Naive thymus-derived CD8-positive, alpha-beta T cell (primary cell): ENCODE measurements at places on chromosomes 3 and 15.

- no peak for DNase-seq
Measured at GRCh38 chr15:46496491-46497115, 861.8 kb downstream of the SQOR start.

DNA sequence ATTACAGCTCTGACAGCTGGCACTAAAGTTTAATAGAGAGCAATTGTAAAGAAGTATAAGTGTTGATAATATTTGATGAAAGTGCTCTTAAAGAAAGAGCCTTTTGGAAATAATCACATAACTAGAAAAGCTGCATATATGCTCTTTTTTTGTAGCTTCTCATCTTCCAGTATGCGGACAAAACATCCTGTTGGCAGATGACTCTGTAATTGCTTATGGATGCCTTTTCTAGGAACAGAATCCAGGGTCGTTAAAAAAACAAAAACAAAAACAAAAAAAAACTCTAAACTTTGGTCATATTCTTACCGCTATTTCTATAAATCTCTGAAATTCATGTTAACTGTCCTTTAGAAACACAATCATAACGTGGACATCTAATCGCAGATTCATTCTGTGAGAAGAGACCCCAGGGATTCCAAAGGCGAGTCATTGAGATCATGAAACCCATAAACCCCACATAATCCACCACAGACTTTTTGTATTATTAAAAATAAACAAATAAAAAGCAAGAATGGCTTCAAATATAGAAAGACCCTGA is 109.8 kb downstream of the EPHA3 start:
- DNase-seq: no peak

GRCh38 chr15:35783203-35783602 is 237.2 kb upstream of the DPH6 start:
- DNase-seq: no peak

DNA sequence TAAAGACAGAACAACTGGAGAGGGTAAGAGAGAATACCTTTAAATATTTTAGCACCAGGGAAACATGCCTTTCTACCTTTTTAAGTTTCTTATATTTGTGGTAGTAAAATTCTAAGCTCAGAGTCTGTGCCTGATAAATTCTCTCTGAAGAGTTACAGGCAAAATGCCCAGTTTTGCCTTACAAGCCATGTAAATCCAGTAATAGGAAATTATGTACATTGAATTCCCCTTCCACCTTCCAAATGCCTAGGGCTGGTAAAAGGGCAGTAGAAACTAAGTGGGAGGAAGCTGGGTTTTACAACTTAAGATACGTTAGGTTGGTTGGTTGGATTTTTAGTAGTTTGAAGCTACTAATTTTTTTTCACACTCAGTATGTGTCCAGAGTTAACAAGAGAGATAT is 43.1 kb upstream of the TP63 start:
- no peak for DNase-seq

DNA sequence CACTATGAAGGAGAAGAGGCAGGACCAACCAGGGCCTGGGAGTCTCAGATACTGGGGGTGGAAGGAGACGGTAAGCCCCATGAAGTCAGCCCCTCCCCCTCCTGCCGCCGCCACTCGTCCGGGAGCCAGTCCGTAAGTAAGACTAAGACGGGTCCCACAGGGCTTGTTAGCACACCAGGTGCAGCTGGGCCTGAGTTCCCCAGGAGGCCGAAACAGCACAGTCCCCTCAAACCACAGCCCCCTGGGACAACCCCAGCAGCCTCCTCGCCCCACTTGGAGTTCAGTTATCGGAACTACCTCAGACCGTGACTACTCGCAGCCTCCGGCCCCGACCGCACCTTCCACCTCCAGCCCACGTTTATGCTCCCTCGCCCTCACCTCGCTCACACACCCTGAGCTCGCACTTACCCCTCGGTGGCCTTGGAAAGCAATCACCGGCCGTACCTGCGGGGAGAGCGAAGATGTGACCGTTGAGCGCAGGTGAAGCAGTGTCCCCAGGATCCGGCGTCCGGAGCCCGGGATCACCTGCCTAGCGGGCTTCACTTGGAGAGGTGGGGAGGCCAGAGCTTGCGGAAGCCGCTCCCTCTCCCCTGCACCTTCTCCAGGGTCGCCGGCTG is 557 bp downstream of the ELL3 start:
- peak; percentile 15 for DNase-seq

DNA sequence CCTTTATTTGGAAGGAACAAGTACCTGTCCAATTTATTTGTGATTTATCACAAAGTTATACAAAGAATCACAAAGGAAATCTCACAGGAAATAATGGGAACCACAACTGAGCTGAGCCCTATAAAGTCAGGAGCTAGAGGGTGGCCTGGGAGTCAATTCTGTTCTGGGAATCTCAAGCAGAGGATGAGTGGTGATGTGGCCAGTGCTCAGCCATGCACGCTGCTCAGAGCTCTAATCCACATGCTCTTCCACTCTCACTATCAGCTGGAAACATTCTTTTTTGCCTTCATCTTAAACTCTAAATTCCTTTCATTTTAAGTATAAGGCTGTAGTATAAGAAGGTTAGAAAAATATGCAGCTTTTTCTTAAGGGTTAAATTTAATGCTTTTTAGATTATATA is 36.6 kb downstream of the UACA start:
- no peak for DNase-seq

DNA sequence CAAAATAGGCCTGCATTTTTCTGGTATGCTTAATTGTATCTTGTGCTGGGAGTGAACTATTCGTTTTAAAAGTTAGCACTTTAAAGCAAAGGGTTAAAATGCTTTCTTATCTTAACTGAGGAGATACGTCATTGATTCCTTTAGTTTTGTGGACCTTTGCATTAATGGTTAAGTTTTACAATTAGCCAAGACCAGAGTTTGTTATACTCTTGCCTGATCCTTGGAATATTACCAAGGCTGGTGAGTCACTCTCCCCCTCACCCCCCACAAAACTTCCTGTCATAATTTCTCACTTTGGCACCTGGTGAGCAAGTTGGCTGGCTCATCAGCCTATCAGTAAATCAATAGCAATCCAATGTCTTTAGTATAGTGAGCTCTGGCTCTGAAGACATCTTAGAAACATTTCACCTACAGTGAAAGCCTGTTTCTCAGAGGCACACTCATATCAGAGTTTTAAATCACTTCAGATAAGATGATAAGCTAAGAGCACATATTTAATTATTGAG is 26.7 kb downstream of the SLC2A2 start:
- DNase-seq: no peak

- no peak for DNase-seq
Measured at GRCh38 chr3:126755866-126756265, 51.8 kb downstream of the CHCHD6 start.

GRCh38 chr15:73983211-73983727 is 8.8 kb downstream of the STOML1 start:
- no peak for DNase-seq

GRCh38 chr3:138800248-138800647 is 34.5 kb downstream of the PIK3CB start:
- DNase-seq: no peak

- no peak for DNase-seq
Measured at GRCh38 chr3:65371053-65371452, 667.7 kb downstream of the MAGI1 start.

DNA sequence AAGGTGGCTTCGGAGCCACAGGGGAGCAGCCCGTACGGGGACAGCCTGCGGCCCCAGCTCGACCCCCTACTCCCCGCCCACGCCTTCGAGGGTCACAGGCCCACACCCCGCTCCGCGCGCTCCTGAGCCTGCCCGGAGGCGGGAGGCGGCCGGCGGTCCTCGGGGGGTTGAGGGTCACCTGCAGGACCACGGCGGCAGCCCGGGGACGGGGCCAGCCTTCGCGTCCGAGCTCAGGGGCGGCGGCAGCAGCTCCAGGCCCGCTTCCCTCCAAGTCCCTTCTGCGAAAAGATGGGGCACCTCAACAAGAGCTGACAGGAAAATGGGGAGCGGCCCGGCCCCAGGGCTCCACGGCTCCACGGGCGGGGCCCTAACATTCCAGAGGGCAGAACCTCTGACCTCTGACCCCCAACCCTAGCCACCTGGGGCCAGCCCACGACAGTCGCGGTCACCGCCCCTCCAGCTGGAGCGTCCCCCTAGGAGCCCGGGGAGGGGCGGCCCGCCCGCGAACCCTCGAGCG is 428 bp downstream of the LYSMD4 start:
- DNase-seq: no peak

DNA sequence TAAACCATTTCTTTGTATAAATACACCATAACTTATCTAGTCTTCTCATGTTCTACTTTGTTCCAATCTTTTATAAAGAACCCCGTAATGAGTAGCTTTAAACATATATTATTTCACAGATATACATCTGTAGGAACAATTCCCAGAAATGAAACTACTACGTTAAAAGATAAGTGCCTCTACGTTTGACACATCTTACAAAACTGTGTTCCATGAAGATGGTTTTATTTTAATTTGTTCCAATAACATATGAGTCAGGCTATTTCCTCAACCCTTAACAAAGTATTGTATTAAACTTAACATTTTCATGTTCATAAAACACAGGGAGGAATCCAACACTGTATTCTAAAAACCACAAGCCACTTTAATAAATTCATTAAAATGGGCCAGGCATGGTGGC is 52.9 kb downstream of the TRPM7 start:
- DNase-seq: no peak

DNA sequence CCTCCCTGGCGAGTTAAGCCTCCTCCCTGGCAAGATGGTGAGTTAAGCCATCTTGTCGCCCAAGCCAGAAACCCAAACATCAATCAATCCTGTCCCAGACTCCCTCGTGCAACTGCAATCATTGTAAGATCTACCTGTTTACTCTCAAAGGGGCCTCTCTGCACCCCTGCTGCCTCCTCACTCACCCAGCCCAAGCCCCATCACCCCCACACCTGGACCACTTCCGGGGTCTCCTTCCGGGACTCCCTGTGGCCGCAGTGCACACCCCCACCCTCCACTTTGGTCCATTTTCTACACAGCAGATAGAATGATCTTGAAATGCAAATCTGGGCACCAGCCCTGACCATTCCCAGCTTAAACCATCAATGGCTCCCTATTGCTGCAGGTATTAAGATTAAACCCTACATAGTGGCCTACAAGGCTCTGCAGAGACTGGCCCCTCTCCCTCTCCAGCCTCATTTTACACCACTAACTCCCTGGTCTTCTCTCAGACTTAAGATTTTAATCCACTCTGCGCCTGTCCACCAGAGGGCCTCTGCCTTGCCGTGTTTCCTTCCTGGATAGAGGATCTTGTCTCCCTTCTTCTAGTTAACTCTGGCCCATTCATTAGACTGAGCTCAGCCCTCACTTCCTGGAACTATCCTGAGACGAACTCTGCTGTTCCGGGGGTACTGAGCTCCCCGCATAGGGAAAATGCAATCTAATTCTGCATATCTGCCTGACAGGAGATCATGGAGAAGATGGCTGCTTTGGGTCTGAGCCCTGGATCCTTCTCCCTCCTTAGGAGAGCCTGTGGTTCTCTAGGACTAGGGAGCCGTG is 41.9 kb upstream of the SLC6A1 start:
- no peak for DNase-seq

GRCh38 chr3:58628823-58629562 is 37.6 kb downstream of the FAM3D start:
- DNase-seq: no peak

DNA sequence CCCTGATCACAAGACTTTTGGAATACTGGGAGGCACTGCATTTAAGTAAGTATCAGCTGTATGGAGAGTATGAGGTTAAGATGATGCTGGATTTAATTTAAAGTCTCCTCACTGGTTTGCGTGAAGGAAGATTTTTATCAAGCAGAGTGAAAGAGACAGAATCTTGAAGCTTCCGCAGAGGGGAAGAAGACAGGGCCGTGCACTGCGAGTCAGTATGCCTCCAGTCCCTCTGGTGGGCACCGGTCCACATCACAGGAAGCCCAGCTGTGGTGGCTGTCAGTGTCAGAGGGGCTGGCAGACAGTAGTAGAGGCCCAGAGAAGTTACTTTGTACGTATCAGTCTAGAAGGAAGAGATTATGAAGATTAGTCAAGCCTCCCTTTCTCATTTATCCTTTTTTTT is 379.0 kb upstream of the TPRG1 start:
- no peak for DNase-seq

- no peak for DNase-seq
Measured at GRCh38 chr3:177405191-177405672, 207.9 kb upstream of the TBL1XR1 start.

GRCh38 chr15:61517776-61518175 is 288.7 kb upstream of the RORA start:
- no peak for DNase-seq
